Glutamatergic neuron (in vitro differentiated cells): ENCODE measurements at places on chromosomes 3 and 15. TPM values are rescaled to one million over a fixed set of nuclear protein-coding genes. Genes with fewer than 3 reads are reported as not detected.

Gene CPN2
- not detected for total RNA-seq

Gene HHATL
- total RNA-seq = 7.6 TPM

Gene SLC25A26
- 12.7 TPM for total RNA-seq

Gene RUBCN
- total RNA-seq = 46.1 TPM

Gene TRPC1
- 23.2 TPM for total RNA-seq

Gene CCR3
- not detected for total RNA-seq

Gene PPP1R14D
- total RNA-seq = not detected

Gene MGA
- total RNA-seq = 68.9 TPM

Gene CIP2A
- 8.2 TPM for total RNA-seq

Gene WDR49
- total RNA-seq = 0.76 TPM

Gene HCLS1
- total RNA-seq = not detected

Gene FAM174B
- 8.6 TPM for total RNA-seq

Gene CA12
- total RNA-seq = not detected

Gene C3orf85
- total RNA-seq = not detected

Gene C15orf62
- 0.17 TPM for total RNA-seq

Gene IL16
- total RNA-seq = 0.27 TPM

Gene FAM227B
- 3.2 TPM for total RNA-seq

Gene HYAL1
- 0.96 TPM for total RNA-seq

Gene CFAP91
- total RNA-seq = 0.59 TPM

Gene NRROS
- 0.42 TPM for total RNA-seq

Gene CPB1
- not detected for total RNA-seq

Gene ROPN1B
- not detected for total RNA-seq

Gene FILIP1L
- 4.3 TPM for total RNA-seq

Gene HIGD2B
- total RNA-seq = not detected

Gene SYNPR
- 6.1 TPM for total RNA-seq

Gene CIB2
- total RNA-seq = 131 TPM

Gene CCDC33
- total RNA-seq = 0.49 TPM

Gene DISP2
- total RNA-seq = 44.3 TPM

Gene MAP6D1
- 10.2 TPM for total RNA-seq

Gene SOX14
- total RNA-seq = not detected

Gene TF
- total RNA-seq = 2.3 TPM

Gene NANOGP8
- total RNA-seq = 0.86 TPM

Gene STRA6
- total RNA-seq = 8.4 TPM

Gene CCDC50
- 144 TPM for total RNA-seq

Gene ACP3
- total RNA-seq = not detected

Gene ACAN
- total RNA-seq = 0.05 TPM

Gene DNAH12
- 0.22 TPM for total RNA-seq
